ENCODE measurements at places on chromosomes 13 and 19.

DNA sequence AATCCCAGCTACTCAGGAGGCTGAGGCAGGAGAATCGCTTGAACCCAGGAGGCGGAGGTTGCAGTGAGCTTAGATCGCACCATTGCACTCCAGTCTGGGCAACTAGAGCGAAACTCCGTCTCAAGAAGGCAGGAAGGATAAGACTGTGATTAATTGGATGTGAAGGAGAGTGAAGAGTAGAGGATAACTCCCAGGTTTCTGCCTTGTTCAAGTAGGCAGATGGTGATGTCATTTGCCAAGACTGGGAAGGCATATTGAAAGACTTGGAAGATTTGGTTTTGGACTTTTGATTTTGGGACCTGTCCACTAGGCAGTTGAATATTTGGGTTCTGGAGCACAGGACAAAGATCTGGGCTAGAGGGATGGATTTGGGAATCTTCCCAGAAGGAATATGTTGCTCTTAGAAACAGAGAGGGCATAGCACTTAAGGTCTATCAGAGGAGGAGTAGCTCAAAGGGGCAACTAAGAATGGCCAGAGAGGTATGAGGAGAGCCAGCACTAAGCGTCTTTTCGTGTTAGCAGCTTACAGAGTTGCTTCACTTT, 20.0 kb downstream of the GARRE1 start:
- no peaks in the 10 kb centered on the region for H3K27me3 ChIP-seq
- no peaks in the 10 kb centered on the region for H3K36me3 ChIP-seq
- peak overlapping the region; percentile 69 for H3K27ac ChIP-seq
- DNase-seq = no peak
- H3K4me1 ChIP-seq = no peaks in the 10 kb centered on the region

DNA sequence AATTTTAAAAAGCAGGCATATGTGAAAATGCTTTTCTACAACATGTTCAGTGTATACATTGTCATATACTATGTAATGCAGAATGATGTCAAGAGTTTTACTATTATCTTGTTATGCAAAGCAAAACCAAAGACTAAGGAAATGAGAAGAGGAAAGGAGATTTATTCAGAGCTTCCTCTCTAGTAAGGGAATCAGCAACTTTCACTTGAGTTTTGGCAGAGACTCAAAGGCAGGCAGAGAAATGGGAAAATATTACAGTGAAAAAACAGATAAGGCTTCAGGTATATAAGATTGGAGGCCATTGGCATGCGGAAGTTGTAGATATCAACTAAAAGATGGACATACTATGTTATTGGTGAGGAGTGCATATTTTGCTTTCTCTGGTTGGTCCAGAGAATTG, 512.0 kb upstream of the PCDH20 start:
- no peak for DNase-seq
- no peaks in the 10 kb centered on the region for H3K27me3 ChIP-seq
- H3K4me1 ChIP-seq = no peaks in the 10 kb centered on the region
- no peaks in the 10 kb centered on the region for H3K36me3 ChIP-seq

DNA sequence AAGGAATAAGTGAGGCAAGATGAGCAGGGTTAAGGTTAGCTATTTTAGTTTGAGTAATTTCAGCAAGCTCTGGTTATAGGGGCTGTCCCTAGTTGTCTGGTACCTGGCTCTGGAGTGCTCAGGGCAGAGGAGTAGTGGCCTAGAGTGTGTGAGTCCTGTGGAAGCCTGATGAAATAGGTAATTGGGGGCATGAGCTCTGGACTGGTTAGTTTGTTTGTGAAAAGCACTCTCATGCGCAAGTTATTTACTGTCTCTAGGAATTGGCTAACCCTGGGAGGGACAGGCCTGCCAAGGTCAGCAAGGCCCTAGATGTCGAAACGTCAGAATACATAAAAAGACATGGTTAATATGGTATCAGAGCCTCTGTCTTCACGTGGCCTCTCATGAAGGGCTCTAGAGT, 900.1 kb downstream of the PCDH17 start:
- H3K36me3 ChIP-seq = no peaks in the 10 kb centered on the region
- H3K27ac ChIP-seq = no peak overlapping the region
- H3K4me1 ChIP-seq = no peaks in the 10 kb centered on the region
- H3K27me3 ChIP-seq = no peaks in the 10 kb centered on the region
- no peak overlapping the region for H3K4me3 ChIP-seq

DNA sequence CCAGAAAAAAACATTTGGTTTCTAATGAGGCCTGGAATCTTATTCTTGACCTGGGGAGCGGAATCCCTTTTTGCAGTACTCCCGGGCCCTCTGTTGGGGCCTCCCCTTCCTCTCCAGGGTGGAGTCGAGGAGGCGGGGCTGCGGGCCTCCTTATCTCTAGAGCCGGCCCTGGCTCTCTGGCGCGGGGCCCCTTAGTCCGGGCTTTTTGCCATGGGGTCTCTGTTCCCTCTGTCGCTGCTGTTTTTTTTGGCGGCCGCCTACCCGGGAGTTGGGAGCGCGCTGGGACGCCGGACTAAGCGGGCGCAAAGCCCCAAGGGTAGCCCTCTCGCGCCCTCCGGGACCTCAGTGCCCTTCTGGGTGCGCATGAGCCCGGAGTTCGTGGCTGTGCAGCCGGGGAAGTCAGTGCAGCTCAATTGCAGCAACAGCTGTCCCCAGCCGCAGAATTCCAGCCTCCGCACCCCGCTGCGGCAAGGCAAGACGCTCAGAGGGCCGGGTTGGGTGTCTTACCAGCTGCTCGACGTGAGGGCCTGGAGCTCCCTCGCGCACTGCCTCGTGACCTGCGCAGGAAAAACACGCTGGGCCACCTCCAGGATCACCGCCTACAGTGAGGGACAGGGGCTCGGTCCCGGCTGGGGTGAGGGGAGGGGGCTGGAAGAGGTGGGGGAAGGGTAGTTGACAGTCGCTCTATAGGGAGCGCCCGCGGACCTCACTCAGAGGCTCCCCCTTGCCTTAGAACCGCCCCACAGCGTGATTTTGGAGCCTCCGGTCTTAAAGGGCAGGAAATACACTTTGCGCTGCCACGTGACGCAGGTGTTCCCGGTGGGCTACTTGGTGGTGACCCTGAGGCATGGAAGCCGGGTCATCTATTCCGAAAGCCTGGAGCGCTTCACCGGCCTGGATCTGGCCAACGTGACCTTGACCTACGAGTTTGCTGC, at the start of gene ICAM4:
TSS of gene ICAM4 (plus strand) at position 153 of the 935 bp plus-strand sequence. CDS start at position 211, 58 bp downstream.
- peaks cover 22% of the 10 kb centered on the region for H3K4me1 ChIP-seq
- no peak for DNase-seq
- H3K36me3 ChIP-seq = no peaks in the 10 kb centered on the region
- H3K27me3 ChIP-seq = peaks cover 11% of the 10 kb centered on the region

DNA sequence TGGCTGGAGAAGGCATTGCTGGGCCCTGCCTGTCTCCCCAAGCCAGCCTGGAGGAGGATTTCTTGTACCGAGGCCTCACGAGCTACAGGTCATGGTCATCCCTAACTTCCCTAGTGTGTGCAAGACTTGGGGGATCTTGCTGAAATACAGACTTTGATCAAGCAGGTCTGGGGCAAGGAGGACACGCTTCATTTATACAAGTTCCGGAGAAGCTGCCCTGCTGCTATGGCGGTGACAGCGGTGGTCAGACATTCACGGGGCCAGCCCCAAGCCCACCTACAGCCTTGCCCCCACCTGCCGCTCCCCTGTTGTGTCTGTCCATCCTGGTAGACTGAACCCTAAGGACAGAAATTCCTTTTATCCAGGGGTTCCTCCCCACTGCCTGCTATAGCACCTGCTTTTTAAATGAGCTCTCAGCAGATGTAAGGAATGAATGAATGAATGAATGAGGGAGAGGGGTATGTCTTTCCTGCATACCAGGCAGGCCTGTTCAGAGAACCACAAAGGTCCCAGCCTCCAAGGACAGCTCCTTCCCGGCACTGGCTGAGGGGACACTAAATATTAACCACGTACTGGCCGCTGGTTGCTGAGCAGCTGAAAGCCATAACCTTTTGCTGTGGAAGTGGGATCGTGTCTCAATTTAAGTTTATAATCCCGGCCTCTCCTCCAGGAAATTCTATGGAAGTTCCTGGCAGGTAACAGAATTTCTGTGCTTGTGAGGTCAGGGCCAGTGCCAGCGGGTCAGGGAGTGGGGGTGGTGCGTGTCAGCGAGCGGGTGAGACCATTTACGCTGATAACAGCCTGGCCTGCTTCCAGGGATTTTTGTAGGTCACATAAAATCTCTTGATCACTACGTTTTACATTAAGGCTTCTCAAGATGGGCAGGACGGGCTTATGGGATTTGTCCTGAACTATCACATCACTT, 27.1 kb downstream of the TSSK6 start:
- no peak for DNase-seq
- no peak overlapping the region for H3K4me3 ChIP-seq
- no peaks in the 10 kb centered on the region for H3K27me3 ChIP-seq

DNA sequence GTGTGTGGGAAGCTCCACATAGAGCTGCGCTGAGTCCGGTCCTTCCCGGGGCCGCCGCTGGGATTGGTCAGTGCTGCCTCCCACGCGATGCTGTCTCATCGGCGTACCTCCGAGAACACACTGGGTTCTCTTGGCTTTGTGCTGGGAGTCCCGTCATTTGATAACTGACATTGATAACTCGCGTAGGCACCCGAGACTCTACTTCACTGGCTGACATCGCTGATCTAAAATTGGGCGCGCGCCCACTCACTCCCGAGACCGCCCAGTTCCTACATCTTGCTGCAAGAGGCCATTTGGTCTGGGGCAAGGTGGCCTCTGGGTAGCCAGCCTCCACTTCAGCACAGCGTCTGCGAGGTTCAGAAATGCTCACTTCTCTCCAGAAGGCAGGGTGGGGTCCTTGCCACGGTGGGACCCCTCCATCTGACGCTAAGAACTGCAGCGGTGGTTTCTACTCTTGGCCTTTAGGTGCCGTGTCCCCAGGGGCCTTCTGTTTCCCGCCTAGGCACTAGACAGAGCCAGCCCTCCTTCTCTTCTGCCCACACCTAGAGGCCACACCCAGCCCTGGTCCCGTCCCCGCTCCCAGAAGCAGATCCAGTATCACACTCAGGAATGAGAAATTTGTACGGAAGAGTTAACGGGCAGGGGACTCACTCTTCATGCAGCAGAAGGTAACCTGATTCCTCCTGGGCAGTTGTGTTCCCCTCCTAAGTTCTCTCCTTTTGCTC, 40.7 kb upstream of the ATP11A start:
- no peaks in the 10 kb centered on the region for H3K36me3 ChIP-seq
- no peak overlapping the region for H3K4me3 ChIP-seq
- DNase-seq = peak; percentile 15

DNA sequence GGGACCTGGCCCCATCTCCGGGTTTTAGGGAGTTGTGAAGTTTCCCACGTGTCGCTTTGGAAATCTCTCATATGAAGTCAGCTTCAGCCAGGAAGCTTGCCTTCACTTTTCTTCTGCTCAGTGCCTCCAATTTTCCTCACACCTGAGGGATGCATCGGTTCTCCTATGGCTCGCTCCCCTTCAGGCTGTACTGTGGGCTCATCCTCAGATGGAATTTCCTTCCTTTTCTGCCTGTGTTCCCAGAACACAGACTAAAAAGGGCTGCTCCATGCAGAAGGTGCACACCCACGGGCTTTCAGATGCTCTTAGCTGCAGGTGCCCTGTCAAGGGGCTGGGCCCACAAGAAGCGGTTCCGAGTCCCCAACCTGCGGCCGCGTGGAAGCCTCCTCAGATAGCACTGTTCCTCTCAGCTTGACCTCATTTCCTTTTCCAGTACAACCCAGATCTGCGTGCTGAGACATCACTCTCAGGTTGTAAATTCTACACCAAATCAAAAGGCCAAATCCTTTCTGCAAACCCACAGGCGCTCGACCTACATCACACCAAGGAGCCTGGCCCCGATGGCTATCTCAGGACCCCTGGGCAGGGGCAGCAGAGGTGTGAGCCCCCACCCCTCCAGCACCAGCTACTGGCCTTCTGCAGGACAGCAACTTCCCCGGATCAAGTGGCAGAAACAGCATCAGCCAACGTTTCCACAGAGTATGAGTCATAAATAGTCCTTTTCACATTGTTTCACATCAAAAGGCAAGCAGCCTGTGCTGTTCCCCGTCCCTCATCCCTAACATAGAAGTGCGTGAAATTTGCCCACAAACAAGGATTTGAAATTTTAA, 275.9 kb downstream of the ZNF536 start:
- H3K36me3 ChIP-seq = no peaks in the 10 kb centered on the region
- no peak overlapping the region for H3K4me3 ChIP-seq
- DNase-seq = no peak
- H3K27ac ChIP-seq = no peak overlapping the region

GRCh38 chr13:73275163-73275562, 216.4 kb downstream of the KLF5 start:
- H3K4me3 ChIP-seq = no peak overlapping the region
- no peak for DNase-seq
- no peaks in the 10 kb centered on the region for H3K27me3 ChIP-seq
- no peaks in the 10 kb centered on the region for H3K4me1 ChIP-seq

- H3K4me3 ChIP-seq = no peak overlapping the region
- DNase-seq = no peak
- H3K27me3 ChIP-seq = no peaks in the 10 kb centered on the region
- no peaks in the 10 kb centered on the region for H3K36me3 ChIP-seq
- H3K4me1 ChIP-seq = no peaks in the 10 kb centered on the region
These were observed 94.2 kb downstream of the USP12 start for GRCh38 chr13:27077451-27077850.

GRCh38 chr19:21838646-21839045, 2.7 kb upstream of the ZNF43 start:
- no peaks in the 10 kb centered on the region for H3K36me3 ChIP-seq
- no peak overlapping the region for H3K27ac ChIP-seq
- no peaks in the 10 kb centered on the region for H3K27me3 ChIP-seq
- H3K4me1 ChIP-seq = no peaks in the 10 kb centered on the region
- DNase-seq = no peak

GRCh38 chr19:28656644-28657043, 556.3 kb downstream of the UQCRFS1 start:
- no peak overlapping the region for H3K4me3 ChIP-seq
- no peak for DNase-seq
- no peak overlapping the region for H3K27ac ChIP-seq
- no peaks in the 10 kb centered on the region for H3K36me3 ChIP-seq
- H3K4me1 ChIP-seq = no peaks in the 10 kb centered on the region
- no peaks in the 10 kb centered on the region for H3K27me3 ChIP-seq

- DNase-seq = no peak
- H3K4me1 ChIP-seq = no peaks in the 10 kb centered on the region
- H3K27ac ChIP-seq = peak overlapping the region; percentile 19
- H3K36me3 ChIP-seq = no peaks in the 10 kb centered on the region
- H3K27me3 ChIP-seq = no peaks in the 10 kb centered on the region
These were observed 3.0 kb downstream of the DZIP1 start for GRCh38 chr13:95641291-95642027.

GRCh38 chr13:49606747-49607648, 21.3 kb upstream of the ARL11 start:
- DNase-seq = peak; percentile 88
- no peak overlapping the region for H3K27ac ChIP-seq
- H3K4me3 ChIP-seq = peak overlapping the region; percentile 41
- no peaks in the 10 kb centered on the region for H3K27me3 ChIP-seq
- no peaks in the 10 kb centered on the region for H3K4me1 ChIP-seq

GRCh38 chr13:34803756-34804155, 138.3 kb upstream of the NBEA start:
- no peak overlapping the region for H3K4me3 ChIP-seq
- no peaks in the 10 kb centered on the region for H3K27me3 ChIP-seq
- H3K4me1 ChIP-seq = no peaks in the 10 kb centered on the region
- no peak for DNase-seq

All from breast epithelium (tissue), 4 donors.